DMS53 (cell line): ENCODE measurements at places on chromosomes 12 and 14.

- DNase-seq, result no peak
Observed at GRCh38 chr12:131356485-131357184, 354.3 kb upstream of the SFSWAP start.

GRCh38 chr14:59022144-59022543, 166.3 kb upstream of the DAAM1 start:
- DNase-seq, result peak; percentile 6

GRCh38 chr12:22598763-22599161, 26.2 kb upstream of the ETNK1 start:
- no peak for DNase-seq

GRCh38 chr12:81017792-81018191, 60.1 kb upstream of the ACSS3 start:
- peak; percentile 38 for DNase-seq

- DNase-seq, result no peak
Observed at GRCh38 chr12:45773747-45774146, 44.2 kb downstream of the ARID2 start.

GRCh38 chr14:44989497-44990440, 27.8 kb downstream of the TOGARAM1 start:
- DNase-seq, result no peak

DNA sequence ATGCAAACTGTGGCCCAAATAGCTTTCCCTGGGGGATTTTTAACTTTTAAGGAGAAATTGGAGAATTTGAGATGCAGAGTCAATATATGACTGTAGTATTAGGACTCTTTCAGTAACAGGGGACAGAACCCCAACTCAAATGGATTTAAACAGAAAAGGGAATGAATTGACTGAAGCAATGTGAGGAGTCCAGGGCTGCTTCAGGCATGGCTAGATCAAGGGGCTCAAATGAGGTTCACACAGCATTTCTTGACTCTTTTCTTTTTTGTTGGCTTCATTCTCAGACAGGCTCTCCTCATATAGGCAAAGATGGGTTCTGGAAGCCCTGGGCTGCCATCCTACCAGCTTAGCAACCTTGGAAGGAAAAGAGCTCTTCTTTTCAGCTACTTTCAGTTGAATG, 13.6 kb downstream of the HNF1A start:
- no peak for DNase-seq

DNA sequence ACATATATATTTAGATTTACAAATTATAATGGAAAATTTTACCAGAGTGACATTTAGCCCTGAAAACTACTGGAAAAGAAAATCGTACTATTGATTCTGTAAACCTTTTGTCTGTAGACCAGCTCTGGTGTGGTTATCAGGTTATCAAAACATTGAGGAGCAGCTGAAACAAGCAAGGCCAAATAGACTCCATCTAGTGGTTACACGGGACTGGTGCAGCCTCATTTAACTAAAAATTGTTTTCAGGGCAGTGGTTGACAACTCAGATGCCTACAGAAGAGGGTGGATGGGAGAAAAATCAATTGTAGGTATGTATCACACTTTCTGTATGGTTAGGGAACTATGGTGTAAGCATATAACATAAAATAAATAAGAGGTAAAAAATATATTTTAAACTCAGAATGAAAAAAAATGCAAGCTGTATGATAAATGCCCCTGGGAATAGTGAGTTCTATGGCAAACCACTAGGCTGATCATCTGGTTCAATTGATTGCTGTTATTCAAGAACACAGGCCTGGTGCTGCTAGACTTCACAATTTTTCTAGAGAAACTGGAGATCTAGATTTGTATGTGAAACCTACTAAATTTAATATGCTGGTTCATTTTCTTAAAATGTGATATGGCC, 51.2 kb downstream of the ACSS3 start:
- peak; percentile 89 for DNase-seq

DNA sequence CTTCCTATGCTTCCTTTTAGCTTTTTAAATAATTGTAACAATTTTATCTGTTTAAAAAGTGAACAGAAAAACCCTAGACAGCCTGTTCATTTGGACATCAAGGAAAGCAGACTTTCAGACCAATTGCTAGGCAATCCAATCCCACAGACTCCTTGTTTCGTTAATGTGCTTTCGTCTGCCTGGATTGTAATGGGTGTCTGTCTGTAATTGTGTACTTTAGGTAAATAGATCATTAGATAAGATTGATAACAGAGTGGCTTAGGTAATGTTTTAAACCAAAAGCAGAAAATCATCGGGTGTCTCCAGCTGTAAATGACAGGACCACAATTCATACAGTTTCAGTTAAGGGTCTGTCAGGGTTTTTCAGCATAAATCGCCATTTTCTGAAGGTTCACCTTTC, 19.6 kb downstream of the CCDC60 start:
- DNase-seq, result no peak
